NCI-H1417 treated with DMSO at 0.1 percent for 48 hours (cell line): ENCODE measurements at places on chromosomes 1 and 21.

DNA sequence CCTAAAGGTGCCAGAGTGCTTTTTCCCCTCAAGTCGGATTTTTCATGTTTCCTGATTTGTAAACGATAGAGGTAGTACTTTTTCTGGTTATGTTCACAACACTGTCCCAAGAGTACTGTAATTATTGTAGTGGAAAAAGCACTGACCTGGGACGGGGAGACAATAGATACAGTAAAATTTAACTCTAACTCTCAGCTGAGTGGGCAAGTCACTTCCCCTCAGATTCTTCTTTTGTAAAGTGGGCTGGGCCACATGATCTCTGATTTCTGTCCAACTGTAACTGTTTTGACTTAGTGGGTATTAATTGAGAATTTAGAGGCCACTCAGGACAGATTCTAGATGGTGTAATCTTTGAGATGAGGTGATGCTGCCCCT is 19.1 kb downstream of the MARCKSL1 start:
- no peak for DNase-seq

DNA sequence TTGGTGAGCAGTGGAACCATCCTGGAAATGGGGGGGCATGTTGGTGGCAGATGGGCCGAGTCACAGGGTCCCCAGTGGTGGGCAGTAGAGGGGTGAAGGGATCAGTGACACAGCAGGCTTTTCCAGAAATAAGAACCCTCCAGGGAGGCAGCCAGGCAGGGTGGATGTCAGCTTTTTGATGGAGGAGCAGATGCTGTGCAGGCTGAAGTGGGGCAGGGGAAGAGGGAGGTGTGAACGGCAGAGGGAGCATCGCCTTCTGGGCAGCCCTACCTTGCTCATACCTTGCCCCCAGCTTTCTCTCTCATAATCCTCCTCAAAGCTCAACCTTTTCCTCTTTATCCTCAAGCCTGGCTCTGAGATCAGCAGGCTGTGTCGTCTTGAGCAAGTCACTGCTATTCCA is 131.8 kb upstream of the IPO9 start:
- no peak for DNase-seq

- DNase-seq, result no peak
Measured at GRCh38 chr1:25871086-25871703, 4.3 kb downstream of the PAQR7 start.

- no peak for DNase-seq
Measured at GRCh38 chr1:31753707-31754349, 10.3 kb downstream of the ADGRB2 start.

- no peak for DNase-seq
Measured at GRCh38 chr1:245671349-245671748, 516.6 kb downstream of the KIF26B start.

- no peak for DNase-seq
Measured at GRCh38 chr21:25867061-25867460, 132.3 kb downstream of the GABPA start.

- no peak for DNase-seq
Measured at GRCh38 chr1:178644308-178645120, 80.5 kb upstream of the RALGPS2 start.

DNA sequence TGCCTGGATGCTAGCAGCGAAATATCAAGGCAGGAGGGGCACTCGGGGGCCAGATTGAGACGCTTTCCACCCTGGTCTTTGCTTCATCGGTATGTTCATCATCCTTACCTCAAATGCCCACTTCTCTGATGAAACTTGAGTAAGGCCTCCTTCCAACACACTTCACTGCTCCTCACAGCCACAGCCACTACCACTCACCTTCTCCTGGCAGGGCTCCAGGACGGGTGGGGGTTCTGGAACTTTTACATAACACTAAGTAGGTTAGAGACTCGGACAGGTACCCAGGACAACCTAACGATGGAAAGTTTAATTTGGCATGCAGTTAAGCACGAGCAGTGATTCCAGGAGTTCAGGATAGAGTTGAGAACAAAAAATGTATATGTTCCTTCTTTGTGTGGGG is 73.9 kb upstream of the SPAG17 start:
- DNase-seq, result no peak

GRCh38 chr1:26888231-26888630 is 1.9 kb downstream of the GPN2 start:
- no peak for DNase-seq

DNA sequence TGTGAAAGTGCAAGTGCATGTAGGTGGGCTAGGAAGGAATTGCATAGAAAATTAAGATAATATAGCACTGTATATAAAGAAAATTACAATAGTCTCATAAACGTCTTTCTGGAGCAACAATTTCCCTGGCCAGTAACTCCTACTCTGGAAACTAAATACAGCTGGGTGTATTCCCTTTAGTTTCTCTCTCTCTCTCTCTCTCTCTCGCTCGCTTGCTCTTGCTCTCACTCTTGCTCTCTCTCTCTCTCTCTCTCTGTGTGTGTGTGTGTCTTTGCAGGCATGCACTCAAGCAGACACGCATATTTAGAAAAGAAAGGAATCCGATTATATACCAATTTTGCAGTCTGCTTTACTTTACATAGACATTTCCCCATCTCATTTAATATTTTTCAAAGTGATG is 14.7 kb downstream of the S100A10 start:
- DNase-seq, result no peak

GRCh38 chr1:38918568-38918967 is 23.1 kb downstream of the RHBDL2 start:
- DNase-seq, result no peak

DNA sequence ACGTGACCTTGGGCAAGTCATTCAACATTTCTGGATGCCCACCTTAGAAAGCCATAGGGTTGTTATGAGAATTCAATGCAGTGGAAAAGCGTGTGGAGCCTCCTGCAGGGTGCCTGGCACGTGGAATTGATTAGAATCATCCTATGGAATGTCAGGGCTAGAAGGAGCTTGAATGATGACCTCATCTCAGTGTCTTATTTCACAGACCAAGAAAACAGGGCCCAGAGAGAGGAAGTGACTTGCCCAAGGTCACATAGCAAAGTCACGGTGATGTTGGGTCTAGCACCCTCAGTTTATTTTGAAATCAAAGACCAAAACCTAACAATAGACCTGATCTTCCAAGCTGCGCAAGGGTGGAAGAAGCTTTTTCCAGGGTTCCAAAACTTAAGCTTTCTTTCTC is 6.0 kb downstream of the TRABD2B start:
- no peak for DNase-seq

DNA sequence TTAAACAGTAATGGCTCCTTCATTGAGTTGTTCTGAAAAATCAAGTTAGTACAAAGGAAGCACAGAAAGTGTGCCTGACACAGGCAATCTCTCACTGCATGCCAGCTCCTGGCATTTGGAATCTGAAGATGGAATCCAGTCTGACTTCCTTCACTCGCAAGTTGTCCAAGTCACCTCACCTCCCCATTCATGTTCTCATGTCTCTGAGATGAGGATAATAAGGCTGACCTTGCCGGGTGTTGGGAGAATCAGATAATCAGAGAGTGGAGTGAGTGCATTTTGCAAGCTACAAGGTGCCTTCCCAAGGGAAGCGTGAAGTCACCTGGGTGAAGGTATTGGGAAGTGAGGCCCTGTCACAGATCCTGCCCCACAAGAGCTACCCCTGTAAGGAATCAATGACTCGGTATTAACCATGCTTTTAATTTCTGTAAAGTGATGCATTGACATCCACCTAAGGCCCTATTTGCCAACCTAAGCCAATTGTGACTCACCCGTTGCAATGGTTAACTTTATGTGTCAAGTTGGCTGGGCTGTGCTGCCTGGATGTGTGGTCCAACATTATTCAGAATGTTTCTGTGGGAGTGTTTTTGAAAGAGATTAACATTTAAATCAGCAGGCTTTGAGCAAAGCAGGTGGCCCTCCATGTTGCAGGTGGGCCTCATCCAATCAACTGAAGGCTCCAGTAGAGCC is 62.5 kb upstream of the TARBP1 start:
- no peak for DNase-seq

GRCh38 chr1:100924212-100924611 is 28.3 kb downstream of the SLC30A7 start:
- no peak for DNase-seq

DNA sequence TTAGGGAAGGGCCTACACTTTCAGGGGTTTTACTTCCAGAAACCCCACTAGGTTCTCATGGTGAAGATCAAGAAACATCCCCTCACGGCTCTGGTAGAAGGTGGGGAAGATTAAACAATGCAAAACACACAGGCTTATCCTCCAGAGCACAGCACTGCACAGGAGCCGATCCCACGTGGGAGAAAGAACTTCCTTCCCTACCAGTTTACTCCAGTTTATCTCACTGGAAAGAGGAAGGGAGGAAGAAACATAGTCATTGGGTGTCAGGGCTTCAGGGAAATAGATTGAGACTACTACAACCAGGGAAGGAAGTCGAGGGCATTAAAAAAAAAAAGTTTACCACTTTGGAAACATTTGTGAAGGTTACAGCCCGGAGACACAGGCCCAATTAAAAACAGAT is 164.4 kb downstream of the NTPCR start:
- no peak for DNase-seq

GRCh38 chr1:224559981-224560728 is 56.0 kb upstream of the CNIH3 start:
- no peak for DNase-seq

DNA sequence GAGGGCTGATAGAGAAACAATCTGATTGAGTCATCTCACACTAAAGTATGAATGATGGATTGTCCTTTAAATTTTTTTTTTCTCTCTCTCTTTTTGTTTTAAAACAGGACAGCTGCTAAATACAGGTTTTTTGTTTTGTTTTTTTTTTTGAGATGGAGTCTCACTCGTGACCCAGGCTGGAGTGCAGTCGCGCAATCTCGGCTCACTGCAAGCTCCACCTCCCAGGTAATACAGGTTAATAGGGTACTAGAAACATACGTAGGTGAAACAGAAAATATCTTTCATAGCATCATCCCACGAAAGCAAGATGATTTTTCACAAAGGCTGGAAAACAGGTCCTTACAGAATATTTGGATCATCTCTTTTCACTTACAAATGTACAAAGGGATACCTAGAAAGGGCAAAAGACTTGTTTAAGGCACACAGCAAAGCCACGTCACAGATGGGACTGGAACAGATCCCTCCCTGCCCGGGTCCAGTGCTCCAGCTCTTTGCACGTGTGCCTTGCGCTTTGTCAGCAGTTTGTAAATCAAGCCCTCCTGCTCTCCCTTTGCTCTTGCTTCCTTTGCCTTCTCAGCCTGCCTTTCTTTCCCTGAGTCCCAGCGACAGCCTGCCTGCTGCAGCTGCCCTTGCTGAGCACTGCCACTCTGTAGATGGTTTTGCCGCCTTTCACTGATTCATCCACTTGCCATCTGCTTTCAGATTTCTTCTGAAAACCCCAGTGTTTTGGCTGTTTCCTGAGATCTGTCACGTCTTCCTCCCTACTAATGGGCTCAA is 171.3 kb upstream of the BEND5 start:
- DNase-seq, result no peak

DNA sequence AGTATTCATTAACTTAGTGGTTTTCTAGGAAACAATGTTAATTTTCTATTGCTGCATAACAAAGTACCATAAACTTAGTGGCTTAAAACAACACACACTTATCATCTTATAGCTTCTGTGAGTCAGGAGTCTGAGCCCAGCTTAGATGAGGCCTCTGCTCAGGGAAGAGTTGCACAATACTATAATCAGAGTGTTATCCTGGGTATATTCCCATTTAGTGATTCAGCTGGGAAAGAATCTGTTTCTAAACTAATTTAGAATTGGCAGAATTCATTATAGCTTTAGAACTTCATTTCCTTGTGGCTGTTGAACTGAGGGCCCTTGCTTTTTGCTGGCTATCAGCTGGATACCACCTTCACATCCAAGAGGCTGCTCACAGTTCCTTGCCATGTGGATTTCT is 515.5 kb downstream of the BRINP3 start:
- DNase-seq, result no peak

- no peak for DNase-seq
Measured at GRCh38 chr21:41823166-41823565, 56.0 kb downstream of the PRDM15 start.

DNA sequence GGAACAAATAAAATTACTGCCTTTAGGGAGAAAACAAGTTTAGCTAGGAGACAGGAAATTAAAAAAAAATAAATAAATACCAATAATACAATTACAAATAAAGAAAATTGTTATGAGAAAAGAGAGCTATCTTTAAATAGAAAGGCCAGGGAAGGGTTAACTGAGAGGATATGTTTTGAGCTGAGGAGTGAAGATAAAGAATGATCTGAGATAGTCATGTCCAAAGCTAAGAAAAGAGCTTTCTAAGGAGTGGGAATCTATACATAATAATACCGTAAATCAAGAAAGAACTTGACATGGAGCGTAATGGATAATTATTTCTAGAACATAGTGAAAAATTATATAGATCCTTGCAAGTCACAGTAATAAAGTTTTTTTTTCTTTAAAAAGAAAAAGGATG is 176.5 kb downstream of the NCAM2 start:
- DNase-seq, result no peak

DNA sequence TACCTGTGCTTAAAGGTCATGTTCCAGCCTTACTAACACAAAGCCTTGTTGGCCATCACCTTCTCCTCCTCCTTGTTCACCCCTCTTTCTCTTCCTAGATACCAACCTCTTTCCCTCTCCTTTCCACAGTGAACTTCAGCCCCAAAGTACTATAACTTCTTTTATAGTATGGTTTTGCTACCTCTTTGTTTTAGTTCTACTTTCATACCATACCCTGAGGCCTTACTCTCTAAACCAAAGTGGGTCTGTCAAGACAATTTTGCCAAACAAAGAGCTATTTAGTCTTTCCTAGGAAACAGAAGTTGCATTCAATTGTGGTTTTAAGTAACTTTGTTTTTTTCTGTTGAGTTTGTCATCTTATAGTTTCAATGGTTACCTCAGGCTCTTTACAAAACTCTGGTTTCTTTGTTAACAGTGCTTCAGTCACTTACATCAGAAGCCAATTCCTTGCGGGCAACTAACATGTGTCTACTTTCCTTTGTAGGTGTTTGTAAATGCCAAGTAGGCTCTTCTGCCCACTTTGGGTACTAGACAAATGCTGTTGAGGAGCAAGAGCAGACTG is 623.9 kb upstream of the PKN2 start:
- no peak for DNase-seq

- no peak for DNase-seq
Measured at GRCh38 chr1:181159451-181160140, 71.1 kb downstream of the IER5 start.
